Stromal cell of bone marrow (primary cell): ENCODE measurements at places on chromosomes 1 and 21.

DNA sequence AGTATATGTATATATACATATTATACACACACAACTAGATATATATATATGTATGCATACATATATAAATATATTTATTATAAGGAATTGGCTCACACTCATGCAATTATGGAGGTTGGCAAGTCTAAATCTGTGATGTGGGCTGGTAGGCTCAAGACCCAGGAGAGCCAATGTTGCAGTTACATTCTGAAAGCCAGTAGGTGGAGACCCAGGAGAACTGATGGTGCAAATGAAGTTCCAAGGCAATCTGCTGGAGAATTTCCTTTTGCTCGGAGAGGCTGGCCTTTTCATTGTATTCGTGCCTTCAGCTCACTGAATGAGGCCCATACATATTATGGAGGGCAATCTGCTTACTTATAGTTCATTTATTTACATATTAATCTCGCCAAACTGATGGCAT is 9.4 kb downstream of the IVL start:
- DNase-seq: no peak

DNA sequence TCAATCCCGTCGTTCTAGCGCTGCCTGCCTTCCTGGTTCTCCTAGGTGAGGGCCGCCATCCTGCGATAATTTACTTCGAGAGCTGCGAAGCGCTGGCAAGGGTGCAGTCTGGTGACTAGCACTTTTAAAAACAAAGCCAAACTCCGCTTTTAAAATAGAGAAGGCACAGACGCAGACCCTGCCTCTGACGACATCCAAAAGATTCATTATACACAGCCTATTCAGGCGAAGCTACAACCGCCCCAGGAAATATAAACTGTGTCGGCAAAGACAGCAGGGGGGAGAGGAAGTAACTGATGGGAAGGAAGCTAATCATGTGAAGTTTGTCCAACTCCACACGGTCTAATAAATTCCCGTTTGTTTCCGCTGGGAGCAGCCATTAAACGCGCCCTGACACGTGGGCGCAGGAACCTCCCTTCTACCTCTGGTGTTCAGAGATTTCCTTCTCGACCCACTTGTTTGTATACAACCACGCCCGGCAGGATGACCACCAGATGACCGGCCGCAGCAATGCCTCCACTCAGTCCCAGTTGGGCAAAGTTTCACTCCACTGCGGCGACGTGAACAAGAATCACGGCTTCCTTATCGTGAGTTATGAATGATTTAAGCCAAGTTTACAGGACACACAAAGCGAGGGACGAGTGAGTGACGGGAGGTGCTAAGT is 1.3 kb downstream of the GNG12 start:
- DNase-seq: peak; percentile 54

DNA sequence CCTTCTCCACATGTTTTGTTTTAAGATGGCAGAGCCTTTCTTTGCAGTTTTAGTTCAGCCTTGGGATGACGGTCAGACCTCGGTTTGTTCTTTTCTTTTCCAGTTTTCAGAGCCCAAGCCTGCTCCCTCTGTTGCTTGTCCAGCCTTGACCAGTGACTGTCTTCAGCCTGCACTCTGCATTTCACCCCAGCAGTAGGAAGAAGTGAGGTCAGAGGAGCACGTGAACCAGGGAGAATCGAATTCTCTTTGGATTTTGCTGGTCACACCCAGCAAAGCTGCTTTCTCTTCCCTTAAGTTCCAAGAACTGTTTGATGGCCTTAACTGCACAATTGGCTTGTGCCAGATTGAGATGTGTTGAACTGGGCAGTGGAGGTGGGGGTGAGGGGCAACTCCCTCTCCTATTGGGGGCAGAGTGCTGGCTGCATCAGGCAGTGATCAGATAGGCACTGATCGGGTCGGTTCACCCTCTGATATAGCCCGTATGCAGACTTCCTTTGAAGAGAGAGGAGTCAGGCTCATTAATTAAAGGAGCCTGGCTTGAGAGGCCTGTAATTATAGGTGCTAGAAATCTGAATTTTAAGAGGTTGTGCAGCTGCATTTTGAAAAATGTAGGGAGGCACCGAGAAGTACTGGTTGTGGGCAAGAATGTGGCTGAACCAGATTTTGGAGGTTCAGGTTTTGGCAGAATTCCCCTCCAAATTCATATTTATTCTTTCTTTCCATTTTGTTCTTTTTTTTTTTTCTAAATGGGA is 42.4 kb downstream of the PEX14 start:
- DNase-seq: no peak

DNA sequence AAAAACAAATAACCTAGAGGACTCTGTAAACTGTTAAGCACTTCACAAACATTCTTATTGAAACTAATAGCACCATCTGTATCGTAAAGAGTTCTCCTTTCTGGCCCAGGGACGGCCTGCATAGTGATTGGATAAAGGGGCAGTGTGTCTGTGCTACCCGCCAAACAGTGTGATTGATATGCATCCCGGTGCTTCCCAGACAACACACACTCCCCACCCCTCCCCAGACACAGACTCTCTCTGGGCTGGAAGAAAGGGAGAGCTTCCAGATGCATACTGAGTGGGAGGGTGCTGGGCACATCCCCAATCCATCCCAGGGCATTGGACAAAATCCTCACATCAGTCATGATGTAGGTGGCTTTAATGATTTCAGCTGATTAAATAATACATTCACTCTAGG is 3.7 kb downstream of the HSD11B1 start:
- no peak for DNase-seq

DNA sequence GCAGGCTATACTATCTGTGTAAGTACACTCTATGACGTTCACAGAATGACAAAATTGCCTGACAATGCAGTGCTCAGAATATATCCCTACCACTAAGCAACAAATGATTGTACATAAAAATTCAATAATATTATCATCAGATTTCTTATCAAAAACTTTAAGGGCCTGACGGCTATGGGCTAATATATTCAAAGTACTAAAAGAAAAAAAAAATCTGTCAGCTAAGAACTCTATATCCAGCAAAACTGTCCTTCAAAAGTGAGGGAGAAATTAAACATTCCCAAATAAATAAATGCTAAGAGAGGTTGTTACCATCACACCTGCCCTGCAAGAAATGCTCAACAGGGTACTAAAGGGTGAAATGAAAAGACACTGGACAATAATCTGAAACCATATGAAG is 127.3 kb downstream of the TM2D1 start:
- DNase-seq: no peak

DNA sequence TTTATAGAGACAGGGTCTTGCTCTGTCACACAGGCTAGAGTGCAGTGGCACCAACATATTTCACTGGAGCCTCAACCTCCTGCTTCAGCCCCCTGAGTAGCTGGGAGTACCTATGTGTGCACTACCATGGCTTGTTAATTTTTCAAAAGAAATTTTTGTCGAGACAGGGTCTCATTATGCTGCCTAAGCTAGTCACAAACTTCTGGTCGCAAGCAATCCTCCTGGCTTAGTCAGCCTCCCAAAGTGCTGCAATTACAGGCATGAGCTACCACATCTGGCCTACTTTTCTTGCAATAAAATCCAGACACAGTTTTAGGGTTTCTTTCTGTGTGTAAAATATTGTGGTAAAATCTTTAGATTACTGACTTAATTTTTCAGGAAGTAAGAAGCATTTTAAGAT is 27.9 kb upstream of the NTPCR start:
- peak; percentile 23 for DNase-seq

DNA sequence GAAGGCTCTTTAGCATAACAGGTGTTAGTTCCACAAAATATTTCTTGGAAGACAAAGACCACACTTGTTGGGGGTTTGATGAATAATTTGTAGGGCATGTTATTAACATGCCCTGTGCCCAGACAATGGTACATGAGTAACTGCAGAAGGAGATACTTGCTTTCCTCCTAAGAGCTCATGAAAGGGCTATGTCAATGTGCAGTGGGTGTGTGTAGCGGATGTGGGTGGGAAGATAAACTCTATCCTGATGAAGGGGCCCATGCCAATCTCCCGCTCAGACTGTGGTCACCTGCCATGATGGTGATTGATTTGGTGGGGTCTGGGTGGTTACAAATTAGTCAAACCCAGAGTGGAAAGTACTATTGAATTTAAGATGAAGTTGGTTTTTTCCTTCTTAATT is 69.8 kb upstream of the DNAH14 start:
- no peak for DNase-seq
